Effector CD8-positive, alpha-beta T cell (primary cell): ENCODE measurements at places on chromosomes 4 and X.

GRCh38 chrX:65196758-65197360 is 220.6 kb upstream of the ZC4H2 start:
- no peak for DNase-seq

- no peak for DNase-seq
These were observed 208.1 kb upstream of the ADGRL3 start for GRCh38 chr4:60992037-60992436.

DNA sequence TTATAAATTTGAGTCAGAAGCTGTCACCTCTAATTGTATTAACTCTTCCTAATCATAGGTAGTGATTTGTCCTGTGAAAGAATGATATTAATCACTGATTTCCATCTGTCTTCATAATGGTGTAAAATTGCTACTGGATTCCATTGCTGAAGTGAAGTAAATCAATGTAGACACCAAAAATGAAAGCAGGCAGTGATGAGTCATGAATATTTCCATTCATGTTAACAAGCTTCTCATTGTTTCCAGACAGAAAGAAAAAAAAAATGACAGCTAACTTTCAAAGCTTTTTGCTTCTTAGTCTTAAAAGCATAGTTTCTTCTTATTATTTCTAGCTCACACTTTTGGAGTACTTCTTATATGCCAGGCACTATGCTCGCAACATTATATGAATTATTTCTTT is 21.5 kb downstream of the FAM114A1 start:
- no peak for DNase-seq

DNA sequence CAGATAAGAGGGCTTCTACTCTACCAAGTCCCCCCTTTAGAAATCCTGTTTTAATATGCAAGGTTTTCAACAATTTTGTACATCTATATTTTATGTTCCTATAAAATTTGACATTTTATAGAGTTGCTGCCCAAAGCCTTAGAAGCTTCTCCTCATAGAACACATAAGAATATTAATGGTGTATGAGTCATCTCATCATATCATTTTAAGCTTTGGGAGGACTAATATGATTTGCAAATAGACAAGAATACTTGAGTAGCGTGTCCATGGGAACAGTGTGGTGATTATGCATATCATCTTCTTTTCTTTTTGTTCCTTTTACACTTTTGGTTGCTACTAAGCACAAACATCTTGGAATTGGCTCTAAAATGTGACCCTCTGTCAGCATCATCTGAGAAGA is 56.7 kb upstream of the HUWE1 start:
- DNase-seq = no peak

GRCh38 chr4:96786306-96786705 is 946.4 kb downstream of the PDHA2 start:
- DNase-seq = no peak

DNA sequence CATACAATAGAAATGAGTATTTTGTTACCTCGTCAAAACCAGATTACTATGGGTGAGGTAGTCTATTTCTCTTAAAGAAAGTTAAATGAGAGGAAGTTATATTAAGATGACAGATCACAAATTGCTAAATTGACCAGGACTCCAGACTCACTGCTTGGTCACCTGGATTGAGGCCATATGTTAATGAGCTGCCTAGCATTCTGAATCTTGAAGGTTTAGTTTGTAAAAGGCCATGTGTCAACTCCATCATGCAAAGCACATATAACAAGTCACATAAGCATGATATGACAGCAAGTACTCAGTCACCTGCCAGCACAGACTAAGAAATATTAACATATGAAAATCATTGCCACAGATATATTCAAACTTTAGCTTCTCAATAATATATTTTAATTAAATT is 72.6 kb downstream of the EPHA5 start:
- no peak for DNase-seq

GRCh38 chrX:12681047-12681446 is 110.2 kb upstream of the PRPS2 start:
- DNase-seq = no peak

DNA sequence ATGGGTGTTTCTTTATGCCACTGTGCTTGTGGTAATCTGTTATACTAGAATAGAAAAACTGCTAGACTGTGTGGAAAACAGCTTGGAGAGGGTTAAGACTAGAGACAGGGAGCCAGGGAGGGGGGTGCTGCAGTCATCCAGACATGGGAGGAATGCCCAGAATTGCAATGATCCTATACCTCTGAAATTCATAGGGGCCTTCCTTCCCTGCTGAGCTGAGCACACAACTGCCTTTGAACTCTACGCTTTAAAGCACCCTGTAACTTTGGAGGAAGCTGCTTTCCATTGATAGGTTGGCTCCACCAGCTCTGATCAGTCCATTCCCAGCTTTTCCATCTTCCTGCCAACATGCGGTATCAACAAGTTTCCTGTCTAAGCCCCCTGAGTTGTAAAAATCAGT is 155.9 kb upstream of the RASGEF1B start:
- DNase-seq = no peak

- DNase-seq = no peak
These were observed 1.8 kb downstream of the FNIP2 start for GRCh38 chr4:158770671-158771070.

GRCh38 chr4:141580523-141580922 is 55.9 kb upstream of the IL15 start:
- DNase-seq = no peak

- DNase-seq = no peak
These were observed 75.3 kb upstream of the USP38 start for GRCh38 chr4:143109376-143109775.

GRCh38 chr4:87679449-87680169 is 29.5 kb downstream of the DMP1 start:
- peak; percentile 1 for DNase-seq

GRCh38 chrX:68711845-68712244 is 64.4 kb downstream of the STARD8 start:
- no peak for DNase-seq

- no peak for DNase-seq
These were observed 21.4 kb upstream of the PLAC1 start for GRCh38 chrX:134679644-134680043.

- no peak for DNase-seq
These were observed 49.8 kb downstream of the NPY5R start for GRCh38 chr4:163393471-163393870.

GRCh38 chr4:20253735-20254409 is 2.2 kb downstream of the SLIT2 start:
- no peak for DNase-seq

- no peak for DNase-seq
These were observed 4.5 kb upstream of the FGF16 start for GRCh38 chrX:77442728-77443127.

DNA sequence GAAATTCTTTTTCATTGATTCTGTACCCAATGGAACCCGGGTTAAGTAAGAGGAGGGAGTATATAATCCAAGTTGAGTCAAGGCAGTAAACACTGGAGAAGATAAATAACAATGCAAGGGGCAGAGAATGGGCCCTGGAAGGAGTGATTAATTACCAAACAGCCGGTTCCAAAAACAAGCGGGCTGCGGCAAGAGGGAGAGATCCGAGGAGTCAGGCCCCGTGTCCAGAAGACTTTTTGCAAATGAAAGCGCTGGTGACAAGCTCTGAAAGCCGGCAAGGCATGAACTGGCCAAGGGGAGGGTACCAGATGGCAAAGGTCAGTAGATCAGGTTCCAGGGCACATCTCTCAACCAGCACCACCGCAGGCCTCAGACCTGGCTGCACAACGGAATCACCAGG is 294.9 kb downstream of the BCOR start:
- DNase-seq = no peak

DNA sequence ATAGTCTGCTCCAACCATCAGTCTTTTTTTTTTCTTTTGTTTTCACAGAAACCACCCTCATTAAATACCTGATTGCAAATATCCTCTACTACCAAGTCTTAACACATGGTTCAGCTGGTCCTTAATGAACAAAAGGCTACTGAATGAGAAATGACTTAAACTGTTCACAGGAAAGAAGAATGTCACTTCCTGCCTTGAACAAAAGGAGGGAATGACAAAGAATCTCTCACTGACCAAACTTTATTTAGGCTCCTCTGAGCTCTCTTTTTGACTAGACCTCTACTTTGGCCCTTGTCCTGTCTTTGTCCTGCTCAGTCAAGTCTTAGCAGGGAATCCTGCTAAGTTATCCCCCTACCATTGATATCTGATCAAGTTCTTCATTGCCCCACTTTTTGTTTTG is 31.8 kb upstream of the GJB1 start:
- DNase-seq = no peak

DNA sequence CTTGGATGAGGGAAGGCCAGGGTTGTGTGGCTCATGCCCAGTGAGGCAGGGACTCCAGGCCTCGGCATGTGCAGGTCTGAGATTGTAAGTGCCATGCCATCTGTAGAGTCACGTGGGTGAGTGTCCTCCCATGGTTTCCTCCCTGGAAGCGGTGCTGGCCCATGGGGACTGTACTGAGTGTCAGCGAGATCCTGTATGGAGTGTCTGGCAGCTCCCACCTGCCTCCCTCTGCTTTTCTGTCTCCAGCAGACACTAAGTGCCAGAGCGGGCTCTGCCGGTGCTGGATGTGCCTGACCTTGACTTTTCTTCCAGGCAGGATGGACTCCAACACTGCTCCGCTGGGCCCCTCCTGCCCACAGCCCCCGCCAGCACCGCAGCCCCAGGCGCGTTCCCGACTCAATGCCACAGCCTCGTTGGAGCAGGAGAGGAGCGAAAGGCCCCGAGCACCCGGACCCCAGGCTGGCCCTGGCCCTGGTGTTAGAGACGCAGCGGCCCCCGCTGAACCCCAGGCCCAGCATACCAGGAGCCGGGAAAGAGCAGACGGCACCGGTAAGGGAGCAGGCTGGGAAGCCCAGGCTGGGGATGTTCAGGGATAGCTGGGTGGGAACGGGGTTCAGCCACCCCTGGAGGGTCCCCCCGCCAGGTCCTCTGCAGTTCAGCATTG is 7.6 kb downstream of the WFS1 start:
- no peak for DNase-seq

DNA sequence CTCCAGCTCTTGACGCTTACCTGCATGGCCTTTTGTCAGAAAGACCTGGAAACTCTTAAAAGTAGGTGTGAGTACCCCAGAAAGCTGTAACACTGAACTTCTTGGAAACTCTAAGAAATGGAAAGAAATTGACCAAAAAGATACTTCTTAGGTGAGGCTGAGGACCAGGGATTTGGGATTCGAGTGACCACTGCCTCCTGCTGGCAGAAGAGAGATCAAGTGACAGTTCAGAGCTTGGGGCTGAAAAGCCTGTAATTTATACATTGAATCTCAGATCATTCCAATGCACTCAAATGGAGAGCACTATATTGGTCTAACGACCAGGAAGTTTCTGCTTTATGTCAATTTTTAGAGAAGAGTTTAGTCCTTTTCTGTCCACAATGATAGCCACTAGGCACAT is 204.6 kb downstream of the PDGFRA start:
- no peak for DNase-seq

DNA sequence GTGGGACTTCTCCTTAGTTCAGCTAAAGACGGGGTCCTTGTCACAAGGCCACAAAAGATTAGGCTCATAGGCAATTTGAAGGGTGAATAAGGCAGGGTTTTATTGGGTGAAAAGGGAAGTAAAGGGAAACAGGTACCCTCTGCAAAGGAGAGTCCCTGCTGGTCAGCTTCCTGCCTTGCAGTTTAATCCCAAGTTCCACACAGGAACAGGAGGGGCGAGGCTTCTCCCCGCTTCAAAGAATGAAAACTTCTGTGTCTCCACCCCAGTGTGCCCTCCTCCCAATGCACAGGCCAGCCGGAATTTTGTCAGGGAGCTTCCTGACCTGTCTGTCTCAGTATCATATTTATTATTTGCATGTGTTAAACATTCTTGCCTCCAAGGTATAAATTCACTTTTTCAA is 37.1 kb downstream of the ITM2A start:
- no peak for DNase-seq

DNA sequence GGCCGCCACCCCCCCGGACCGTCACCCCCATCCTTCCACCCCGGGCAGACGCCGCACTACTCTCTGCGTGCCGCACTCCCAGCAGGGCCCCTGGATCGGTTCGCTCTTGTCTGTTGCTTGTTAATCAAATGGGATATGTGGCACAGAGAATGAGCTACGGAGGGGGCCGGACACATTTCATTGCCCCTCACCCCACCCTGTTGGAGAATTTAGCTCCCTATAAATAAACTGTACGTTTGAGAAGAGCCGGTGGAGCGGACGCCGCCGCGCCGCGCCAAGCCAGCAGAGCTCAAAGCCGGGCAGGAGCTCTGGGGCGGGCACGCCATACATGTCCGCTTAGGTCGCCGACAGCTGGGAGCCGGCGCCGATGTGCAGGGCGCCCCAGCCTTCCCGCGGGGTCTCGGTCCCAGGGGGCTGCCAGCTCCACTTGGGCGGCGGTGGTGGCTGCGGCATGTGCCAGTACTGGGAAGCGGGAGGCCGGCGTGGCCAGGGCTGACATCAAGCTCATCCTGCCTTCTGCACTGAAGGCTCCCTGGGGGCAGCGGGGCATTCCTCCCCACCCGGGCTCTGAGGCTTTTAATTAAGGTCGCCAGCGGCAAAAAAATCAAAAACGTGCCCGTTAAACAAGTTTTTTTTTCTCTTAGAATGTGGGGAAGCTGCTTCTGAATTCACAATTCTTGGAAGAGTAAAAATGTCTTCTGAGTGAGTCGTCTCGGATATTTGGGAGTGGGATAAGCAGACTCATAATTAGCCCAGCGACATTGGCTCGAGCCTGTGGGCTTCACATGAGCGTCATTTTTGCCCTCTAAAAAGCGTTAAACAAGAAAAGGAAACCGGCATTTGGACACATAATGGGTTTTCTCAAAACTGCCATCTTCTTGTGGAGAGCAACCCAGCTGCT is 1.1 kb upstream of the PCDH19 start:
- DNase-seq = no peak

- no peak for DNase-seq
These were observed 109.0 kb upstream of the AADAT start for GRCh38 chr4:170198747-170199146.

GRCh38 chrX:48475296-48475695 is 703 bp upstream of the FTSJ1 start:
- DNase-seq = no peak

DNA sequence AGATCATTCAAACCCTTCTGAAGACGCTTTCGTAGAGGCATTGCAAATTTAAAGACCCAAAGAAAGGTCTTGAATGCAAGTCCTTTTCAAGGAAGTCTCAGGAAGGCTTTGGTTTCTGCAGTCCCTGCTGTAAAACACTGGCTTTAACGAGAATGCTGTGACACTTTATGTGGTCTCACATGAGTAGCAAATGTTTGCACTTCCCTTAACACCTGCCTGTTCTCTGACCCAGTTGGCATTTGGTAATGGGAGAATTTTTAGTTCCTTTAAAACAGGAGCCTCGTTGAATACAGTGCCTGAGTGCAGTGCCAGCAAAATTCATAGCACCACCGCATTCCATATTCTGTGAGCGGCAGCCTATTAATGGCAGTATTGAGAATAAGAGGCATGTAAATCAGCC is 330.5 kb upstream of the PRKX start:
- DNase-seq = no peak

- no peak for DNase-seq
These were observed 215.5 kb upstream of the ZFP42 start for GRCh38 chr4:187780070-187780469.

DNA sequence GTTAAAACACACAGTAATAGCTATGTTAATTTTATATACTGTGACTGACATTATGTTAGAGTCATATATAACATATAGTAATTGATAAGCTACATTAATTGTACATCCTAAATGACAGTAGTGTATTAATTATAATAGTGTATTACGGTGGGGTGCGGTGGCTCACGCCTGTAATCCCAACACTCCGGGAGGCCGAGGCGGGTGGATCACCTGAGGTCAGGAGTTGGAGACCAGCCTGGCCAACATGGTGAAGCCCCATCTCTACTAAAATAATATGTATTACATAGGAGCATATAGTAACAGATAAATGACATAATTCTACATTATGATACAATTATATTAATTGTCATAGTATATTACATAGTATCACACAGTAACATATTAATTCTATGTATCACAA is 12.2 kb downstream of the ASMTL start:
- DNase-seq = no peak
